ENCODE measurements at places on chromosomes 16 and 17.

- DNase-seq = no peak
These were observed 4.9 kb downstream of the IRX3 start for GRCh38 chr16:54281535-54282201.

DNA sequence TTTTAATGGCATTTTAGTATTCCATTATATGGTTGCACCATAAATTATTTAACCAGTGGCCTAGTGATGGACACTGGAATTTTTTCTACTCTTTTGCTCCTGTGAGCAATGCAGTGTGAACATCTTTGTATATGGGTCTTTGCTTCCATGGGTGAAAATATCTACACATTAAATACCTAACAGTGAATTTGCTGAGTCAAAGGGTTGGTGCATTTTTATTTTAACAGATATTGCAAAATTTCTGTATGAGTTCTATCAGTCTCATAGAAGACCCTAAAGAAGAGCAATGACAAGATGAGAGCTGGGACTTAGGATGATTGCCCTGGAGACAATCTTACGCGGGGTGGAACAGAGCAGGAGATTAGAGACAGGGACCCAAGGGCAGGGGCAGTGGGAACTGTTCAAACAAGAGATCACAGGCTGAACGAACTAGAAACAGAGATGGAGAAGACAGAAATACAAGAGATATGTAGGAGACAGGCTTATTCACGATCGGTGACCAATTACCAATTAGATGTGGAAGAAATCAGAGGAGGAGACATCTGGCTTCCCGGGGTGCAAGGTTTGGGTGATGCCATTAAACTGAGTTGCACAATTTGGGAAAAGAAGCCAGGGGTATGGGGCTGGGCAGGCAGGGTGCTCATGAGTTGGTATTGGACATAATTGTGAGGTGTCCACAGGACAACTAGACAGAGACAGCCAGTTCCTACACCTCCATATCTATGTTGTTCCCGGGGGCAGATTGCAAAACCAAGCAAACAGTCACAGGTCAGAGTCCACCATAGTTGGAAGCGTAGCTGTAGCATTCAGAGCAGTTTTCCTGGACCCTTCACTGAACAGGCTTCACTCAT, 39.9 kb upstream of the LONP2 start:
- no peak for DNase-seq

GRCh38 chr17:78883089-78883532, 19.9 kb downstream of the CEP295NL start:
- DNase-seq = no peak

GRCh38 chr17:54899721-54900456, 763 bp upstream of the TOM1L1 start:
- DNase-seq = no peak

GRCh38 chr17:49110509-49110908, 22.1 kb upstream of the B4GALNT2 start:
- DNase-seq = no peak

DNA sequence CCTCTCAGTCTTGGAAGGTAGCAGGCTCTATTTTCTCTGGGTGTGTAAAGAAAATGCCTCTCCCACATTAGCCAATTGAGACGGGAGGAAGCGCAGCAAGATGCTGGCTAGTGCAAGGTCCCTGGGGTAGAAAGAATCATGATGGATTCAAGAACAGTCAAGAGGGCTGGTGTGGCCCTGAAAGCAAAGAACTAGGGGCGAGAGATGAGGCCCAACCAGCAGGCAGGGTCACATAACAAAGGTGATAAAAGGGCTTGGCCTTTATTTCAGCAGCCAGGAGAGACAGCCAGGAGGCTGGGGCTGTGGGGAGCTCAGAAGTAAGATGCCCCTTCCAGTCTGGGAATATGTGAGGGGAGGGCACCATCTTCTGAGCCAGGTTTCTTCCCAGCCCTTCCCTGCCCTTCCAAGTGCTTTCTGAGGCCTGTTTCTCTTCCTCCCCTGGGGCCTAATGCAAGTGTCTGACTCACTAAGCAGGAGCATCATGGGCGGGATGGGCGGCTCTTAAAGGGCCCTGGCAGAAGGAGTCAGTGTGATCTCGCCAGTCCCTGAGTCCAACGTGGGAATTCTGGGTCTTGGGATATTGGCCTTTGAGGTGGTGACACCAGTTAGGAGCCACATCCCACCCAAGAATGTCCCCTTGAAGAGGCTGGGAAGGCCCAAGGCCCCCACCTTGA, 3.9 kb upstream of the NLRC5 start:
- no peak for DNase-seq

DNA sequence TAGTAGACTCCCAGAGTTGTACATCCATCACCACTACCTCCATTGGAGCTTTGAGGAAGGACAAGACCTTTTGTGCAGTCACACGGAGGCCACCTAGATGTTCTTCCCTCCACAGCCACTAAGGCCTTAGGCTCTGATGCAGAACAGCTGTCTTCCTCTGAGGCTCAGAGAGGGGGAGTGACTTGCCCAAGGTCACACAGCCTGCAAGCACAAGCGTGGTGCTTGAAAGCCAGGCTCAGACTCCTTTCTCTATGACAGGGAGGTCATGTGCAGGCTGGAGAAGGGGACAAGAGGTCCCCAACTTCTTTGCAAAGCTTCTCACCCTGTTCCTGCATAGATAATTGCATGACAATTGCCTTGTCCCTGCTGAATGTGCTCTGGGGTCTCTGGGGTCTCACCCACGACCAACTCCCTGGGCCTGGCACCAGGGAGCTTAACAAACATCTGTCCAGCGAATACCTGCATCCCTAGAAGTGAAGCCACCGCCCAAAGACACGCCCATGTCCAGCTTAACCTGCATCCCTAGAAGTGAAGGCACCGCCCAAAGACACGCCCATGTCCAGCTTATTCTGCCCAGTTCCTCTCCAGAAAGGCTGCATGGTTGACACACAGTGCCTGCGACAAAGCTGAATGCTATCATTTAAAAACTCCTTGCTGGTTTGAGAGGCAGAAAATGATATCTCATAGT, 12.7 kb downstream of the SCGB1C2 start:
- no peak for DNase-seq

DNA sequence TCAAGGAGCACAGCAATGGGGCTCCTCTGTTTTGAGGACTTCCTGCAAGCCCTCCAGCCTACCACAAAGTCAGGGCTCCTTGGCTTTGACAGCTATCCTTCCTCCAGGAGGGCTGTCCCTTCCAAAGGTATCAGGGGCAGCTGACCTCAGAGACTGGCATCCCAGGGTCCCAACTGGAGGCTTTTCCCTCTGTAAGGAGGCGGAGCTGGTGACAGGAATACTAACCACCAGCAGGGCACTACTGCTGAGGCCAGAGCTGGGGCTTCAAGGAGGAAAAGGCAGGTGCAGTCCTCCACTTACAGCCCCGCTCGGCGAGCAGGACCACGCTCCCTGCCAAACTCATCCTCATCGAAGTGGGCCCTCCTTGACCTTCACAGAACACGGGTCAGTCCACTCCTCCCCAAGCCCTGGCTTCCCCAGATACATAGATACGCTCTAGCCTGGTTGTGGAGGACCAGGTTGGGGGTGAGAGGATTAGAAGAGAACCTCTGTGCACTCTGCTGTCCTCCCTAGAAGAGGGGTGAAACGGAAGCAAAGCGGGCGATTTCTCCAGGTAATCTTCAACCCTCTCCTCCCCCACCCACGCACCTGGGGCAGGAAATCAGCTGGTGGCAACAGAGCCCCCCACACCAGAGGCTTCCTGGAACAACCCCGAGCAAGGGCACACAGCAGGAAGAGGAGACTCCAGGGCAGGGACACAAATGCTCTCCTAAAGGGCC, 20.5 kb downstream of the ST3GAL2 start:
- DNase-seq = no peak

- DNase-seq = no peak
These were observed 75.7 kb upstream of the BRD7 start for GRCh38 chr16:50444526-50444925.

GRCh38 chr16:49483651-49484450, 110.2 kb downstream of the C16orf78 start:
- no peak for DNase-seq

DNA sequence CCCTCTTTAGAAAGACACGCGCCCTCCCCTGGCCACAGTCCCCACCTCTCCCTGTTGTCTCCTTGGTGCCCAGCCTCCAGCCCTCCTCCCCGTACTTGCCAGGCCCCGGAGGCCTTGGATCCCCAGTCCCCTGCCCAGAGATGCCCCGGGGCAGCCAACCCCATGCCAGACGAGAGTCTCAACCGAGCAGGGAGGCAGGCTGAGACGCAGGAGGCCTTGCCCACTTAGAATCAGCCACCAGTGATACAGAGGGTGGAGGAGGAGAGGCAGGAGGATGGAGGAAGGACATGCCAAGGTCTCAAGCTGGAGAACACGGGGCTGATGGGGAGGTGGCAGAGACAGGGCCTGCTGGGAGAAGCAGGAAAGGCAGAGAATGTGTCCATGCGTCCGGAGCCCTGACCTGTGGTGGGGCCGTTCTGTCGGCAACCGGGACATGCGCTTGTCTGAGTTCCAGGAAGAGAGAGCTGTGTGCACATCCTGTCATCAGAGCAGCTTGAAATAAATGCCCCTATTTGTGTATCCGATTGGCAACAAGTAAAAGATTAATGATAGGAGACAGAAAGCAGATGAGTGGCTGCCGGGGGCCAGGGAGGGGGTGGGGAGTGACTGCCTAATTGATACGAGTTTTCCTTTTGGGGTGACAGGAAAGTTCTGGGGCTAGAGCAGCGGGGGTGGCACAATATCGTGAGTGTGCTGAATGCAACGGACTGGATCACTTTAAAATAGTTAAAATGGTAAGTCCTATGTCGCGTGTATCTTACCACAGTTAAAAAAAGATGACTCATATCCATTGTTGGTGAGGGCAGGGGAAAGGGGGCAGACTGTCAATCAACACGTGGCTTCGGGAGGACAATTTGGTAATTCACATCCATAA, 44.7 kb upstream of the MEAK7 start:
- DNase-seq = no peak

DNA sequence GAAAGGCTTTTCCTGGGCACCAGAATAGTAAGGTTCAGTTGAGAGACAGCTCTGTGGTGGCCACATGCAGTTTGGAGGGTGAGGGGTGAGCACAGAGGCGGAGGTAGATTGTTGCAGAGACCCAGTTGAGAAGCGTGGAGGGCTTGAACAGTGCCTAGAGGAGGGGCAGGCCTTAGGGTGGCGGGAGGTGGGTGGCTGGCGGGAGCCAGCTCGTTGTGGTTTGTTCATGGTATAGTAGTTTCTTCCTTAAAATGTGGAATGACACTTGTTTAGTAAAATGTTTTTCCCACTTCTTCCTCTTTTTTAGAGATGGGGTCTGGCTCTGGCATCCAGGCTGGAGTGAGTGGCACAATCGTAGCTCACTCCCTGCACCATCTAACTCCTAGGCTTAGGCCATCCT, 14.2 kb downstream of the USP10 start:
- no peak for DNase-seq

GRCh38 chr17:45693792-45694191, 90.3 kb upstream of the CRHR1 start:
- DNase-seq = no peak

Data from occipital lobe (tissue), 3 donors.